Activated CD4-positive, alpha-beta T cell treated with anti-CD3 and anti-CD28 coated beads, Interleukin-2, amount 50 U/mL, for 24 hours (primary cell): ENCODE measurements at places on chromosomes 12 and 14.

DNA sequence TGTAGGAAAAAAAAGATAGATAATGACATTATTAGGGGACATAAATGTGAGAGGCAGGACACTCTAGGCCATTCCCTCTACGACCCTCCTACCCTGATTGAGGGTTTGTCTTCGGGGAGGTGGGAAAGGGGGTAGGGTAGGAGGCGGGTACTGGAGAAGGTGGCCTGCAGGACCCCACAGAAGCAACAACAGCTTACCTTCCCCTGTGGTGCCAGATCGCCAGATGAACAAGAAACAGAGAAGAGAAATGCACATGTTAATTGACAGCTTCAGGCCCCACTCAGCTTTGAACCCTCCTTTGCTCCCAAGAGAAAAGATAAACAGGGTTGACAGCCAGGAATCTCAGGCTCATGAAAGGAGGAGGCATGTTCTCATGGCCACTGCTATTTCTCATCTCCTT, 4.8 kb downstream of the PHB2 start:
- DNase-seq, result no peak

DNA sequence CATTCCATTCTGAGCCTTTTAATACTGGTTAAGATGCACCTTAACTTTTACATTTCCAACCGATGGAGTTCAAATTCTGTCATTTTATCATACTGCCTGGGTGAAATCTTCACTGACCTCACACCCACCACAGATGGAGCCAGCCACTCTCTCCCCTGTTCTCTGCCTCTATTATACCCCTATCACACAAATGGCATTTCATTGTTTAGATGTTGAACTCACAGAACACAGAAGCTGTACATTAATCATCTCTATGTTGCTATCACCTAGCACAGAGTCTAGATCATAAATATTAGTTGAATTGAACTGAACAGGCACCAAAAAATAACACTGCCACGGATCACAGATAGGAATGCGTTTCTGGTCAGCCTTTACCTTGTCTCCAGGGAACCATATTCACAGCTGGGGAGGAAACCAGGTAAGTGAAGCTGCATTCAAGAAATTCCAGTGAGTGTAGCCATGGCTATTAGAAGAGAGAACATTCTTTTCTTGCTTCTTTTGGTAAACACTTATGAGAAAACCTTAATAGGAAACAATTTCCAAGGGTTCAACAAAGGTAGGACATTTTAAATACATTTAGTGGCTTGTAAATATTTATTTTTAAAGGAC, 194.9 kb upstream of the RMST start:
- no peak for DNase-seq

DNA sequence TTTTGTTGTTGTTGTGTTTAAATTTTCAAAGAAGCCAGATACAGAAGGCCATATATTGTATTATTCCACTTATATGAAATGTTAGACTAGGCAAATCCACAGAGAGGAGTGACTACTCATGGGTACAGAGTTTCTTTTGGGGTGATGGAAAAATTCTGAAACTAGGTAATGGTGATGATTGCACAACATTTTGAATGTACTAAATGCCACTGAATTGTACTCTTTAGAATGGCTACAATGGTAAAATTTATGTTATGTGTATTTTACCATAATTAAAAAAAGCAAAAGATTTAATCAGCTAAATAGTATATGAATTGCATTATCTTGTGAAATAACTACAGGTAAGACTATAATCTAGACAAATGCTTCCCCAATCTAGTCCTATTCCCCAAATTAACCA, 733.6 kb upstream of the TMEM132C start:
- no peak for DNase-seq

DNA sequence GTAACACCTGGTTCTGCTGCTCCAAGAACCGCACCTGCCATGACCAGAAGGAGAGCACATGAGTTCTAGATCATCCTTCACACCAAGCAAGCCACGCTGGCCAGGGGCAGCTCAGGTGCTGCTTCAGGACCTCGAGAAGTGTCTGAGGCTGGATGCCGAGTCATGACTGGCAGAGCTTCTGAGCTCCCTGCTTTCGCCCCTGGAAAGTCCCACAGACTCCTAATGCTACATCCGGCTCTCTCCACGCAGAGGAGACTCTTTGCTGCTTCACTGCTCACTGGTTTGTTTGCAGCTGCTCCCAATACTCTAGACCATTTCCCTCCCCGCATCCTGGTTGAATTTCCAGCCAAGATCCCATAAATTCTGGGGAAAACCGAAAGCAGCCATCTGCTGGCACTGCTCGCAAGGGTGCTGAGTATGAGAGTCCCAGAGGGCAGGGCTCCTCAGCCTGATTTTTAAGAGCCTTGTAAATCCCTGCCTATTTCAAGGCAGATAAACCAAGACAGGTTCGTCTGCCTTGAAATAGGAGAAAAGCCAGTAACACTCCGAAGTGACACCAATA, 1.4 kb downstream of the KRT2 start:
- DNase-seq, result no peak

GRCh38 chr14:20375471-20375870, 32.0 kb downstream of the PARP2 start:
- DNase-seq, result no peak

DNA sequence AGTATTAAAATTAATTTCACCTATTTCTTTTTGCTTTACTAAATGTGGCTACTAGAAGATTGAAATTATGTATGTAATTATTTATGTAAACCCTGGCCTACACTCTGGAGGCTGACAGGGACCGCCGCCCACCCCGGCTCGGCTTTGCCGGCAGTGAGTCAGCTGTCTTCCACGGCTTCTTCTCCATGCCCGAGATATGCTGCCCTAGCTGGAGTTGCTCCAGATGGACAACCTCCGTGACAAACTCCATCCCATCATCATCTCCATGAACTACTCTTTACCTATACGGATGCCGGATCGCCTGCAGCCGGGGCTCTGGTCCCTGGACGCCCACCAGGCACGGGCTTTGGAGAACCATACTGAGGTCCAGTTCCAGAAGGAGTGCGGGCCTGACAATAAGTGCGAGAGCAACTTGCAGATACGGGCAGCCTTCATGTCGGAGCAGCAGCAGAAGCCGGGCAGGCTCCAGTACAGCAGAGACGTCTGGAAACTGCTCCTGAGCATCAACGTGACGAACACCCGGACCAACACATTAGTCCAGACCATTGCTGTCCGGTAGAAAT, 86.9 kb upstream of the NID2 start:
- no peak for DNase-seq

GRCh38 chr14:23360496-23360895, 4.5 kb downstream of the EFS start:
- no peak for DNase-seq

DNA sequence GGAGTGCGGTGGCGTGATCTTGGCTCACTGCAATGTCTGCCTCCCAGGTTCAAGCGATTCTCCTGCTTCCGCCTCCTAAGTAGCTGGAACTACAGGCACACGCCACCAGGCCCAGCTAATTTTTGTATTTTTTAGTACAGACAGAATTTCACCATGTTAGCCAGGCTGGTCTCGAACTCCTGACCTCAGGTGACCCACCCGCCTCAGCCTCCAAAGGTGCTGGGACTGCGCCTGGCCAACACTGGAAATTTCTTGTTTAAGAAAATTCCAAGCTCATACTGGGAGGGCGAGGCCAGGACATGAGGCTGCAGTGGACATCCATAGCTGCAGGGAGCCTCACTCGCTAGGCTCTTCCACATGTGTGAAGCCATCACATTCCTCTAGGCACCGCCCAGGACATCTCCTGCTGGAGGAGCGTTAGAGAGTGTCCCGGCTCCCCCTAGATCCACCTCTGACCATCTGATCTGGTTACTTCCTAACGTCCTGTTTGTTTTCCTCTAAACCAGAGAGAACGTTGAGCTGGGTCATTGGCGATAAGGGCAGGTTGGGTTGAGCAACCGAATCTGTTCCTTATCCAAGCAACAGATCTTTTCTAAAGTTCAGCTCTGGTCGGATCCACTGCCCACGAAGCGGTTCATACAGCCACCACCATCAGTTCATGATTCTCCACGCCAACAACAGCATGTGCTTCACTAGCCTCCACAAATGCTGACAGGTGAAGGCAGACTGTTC, 108.2 kb upstream of the MED13L start:
- no peak for DNase-seq

DNA sequence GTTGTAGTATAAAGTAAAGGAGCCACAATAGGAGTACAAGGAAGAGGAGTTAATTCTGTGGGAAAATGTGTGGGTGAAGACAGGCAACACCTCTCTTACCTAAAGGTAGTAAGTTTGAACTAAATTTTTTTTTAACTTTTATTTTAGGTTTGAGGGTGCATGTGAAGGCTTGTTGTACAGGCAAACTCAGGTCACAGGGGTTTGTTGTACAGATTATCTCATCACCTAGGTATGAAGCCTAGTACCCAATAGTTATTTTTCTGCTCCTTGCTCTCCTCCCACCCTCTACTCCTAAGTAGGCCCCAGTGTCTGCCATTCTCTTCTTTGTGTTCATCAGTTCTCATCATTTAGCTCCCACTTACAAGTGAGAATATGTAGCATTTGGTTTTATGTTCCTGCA, 70.5 kb downstream of the DNAI7 start:
- no peak for DNase-seq
